CD8-positive, alpha-beta memory T cell (primary cell): ENCODE measurements at places on chromosomes 2 and 18.

- peak; percentile 93 for DNase-seq
Observed at GRCh38 chr2:218892693-218893348, 12.2 kb downstream of the WNT10A start.

DNA sequence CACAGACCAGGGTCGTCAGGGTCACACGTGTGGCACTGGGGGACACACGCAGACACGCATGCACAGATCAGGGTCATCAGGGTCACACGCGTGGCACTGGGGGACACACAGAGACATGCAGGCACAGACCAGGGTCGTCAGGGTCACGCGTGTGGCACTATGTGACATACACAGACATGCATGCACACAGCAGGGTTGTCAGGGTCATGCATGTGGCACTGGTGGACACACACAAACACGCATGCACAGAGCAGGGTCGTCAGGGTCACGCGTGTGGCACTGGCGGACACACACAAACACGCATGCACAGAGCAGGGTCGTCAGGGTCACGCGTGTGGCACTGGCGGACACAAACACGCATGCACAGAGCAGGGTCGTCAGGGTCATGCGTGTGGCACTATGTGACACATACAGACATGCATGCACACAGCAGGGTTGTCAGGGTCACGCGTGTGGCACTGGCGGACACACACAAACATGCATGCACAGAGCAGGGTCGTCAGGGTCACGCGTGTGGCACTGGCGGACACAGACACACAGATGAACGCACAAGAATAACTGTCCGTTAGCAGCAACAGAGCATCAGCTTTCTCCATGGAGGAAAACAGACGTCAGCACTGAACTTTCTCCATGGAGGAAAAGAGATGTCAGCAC, 34.9 kb downstream of the HDAC4 start:
- no peak for DNase-seq

DNA sequence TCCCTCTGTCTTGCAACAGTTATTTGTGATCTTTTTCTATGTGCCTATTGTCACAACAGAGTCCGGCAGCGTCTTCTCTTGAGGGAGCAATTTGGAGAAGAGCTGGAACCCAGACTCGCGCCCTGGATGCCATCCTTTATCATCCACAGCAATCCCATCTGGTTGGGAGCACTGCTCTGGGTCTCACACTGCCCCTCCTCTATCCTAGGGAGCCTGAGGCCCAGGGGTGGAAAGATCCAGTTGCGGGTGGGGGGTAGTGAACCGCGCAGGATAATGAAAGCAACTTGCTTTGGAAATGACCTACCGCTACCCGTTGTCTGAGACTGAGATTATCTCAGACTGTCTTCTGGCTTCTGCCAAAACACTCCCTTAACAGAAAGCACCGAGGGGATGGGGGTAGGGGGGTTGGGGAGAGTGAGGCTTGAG, 713 bp downstream of the WBP1 start:
- DNase-seq, result no peak

DNA sequence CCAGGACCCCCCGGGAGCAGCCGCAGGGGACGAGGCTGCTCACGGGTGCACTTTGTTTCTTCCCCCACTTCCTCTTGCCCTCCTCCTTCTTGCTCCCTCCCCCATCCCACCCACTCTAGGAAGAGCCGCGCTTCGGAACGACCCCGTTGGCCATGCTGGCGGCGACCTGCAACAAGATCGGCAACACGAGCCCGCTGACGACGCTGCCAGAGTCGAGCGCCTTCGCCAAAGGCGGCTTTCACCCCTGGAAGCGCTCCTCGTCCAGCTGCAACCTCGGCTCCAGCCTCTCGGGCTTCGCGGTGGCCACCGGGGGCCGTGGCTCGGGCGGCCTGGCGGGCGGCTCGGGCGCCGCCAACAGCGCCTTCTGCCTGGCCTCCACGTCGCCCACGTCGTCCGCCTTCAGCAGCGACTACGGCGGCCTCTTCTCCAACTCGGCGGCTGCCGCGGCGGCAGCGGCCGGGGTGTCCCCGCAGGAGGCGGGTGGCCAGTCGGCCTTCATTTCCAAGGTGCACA, 1.3 kb downstream of the SP9 start:
- no peak for DNase-seq

GRCh38 chr2:62197011-62197924, 1.4 kb downstream of the B3GNT2 start:
- peak; percentile 66 for DNase-seq

- DNase-seq, result no peak
Observed at GRCh38 chr2:35035883-35036282, 1319.7 kb upstream of the CRIM1 start.

DNA sequence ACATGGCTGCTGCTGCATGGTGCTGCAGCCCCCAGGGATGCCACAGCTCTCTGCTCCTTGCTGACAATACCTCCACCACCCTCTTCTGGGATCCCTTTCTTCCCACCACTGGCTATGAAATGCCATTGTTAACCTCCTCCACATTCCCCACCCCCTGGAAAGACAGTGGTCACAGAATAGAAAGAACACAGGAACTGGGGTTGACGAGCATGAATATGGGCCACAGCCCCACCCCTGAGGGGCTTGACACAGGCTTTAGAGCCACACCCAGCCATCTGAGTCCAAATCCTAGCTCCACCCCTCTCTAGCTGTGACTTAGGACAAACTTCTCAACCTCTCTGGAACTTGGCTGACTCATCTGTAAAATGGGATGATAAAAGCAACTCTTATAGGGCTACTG, 47.3 kb downstream of the TMEM163 start:
- DNase-seq, result no peak

GRCh38 chr18:634551-635045, 22.9 kb upstream of the TYMS start:
- no peak for DNase-seq

DNA sequence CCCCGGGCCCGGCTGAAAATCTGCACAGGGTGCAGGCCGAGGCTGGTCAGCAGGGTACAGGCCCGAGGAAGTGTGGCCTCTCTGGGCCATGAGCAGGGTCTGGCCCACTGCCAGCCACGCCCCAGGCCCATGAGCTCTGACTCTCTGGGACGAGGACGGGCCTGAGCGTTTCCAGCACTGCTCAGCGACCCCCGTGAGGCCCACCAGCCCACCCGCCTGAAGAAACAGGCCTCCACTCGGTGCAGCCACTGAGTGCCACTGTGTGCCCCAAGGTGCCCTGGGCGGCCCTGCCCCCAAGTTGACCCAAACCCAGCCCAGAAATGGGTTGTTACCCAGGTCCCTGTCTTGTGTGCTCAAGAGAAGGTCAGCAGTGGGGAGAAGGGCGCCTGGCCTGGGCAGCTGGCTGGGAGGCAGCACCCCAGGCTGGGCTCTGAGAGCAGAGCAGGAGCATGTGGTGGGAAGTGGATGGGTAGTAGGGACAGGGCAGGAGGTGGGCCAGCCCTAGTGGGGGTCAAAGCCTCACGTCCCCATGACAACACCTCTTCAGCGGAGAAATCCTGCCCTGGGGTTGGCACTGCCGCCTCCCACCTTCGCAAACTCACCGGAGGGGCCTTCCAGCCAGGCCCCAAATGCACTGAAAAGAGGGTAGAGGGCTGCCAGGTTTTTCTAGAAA, 2.1 kb upstream of the SNED1 start:
- no peak for DNase-seq

- DNase-seq, result no peak
Observed at GRCh38 chr2:120710256-120710655, 25.4 kb upstream of the GLI2 start.

GRCh38 chr2:98518101-98518500, 73.4 kb downstream of the INPP4A start:
- peak; percentile 74 for DNase-seq

- DNase-seq, result peak; percentile 17
Observed at GRCh38 chr2:7083580-7084509, 166.6 kb downstream of the RNF144A start.

- DNase-seq, result no peak
Observed at GRCh38 chr2:204268458-204268857, 276.8 kb upstream of the PARD3B start.

DNA sequence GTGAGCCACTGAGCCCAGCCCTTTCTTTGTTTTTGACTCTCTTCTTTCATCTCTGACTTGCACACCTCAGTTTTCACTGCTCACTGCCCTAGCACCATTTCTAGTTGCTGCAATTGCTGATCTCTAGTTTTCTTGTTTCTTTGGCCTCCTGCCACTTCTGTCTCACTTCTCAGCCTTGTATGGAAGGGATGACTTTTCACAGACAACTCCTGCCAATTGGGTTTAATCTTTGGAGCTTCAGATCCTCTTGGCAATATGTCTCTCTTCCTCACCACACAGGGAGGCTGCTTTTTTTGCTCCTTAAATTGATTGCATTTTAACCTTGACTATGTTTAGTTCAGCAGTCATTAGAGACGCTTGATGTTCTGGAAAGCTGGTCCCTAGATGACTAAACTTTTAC, 323.1 kb downstream of the CTNNA2 start:
- no peak for DNase-seq

- no peak for DNase-seq
Observed at GRCh38 chr18:61771861-61772260, 120.9 kb downstream of the RNF152 start.

- no peak for DNase-seq
Observed at GRCh38 chr2:3293221-3293620, 84.4 kb downstream of the EIPR1 start.

DNA sequence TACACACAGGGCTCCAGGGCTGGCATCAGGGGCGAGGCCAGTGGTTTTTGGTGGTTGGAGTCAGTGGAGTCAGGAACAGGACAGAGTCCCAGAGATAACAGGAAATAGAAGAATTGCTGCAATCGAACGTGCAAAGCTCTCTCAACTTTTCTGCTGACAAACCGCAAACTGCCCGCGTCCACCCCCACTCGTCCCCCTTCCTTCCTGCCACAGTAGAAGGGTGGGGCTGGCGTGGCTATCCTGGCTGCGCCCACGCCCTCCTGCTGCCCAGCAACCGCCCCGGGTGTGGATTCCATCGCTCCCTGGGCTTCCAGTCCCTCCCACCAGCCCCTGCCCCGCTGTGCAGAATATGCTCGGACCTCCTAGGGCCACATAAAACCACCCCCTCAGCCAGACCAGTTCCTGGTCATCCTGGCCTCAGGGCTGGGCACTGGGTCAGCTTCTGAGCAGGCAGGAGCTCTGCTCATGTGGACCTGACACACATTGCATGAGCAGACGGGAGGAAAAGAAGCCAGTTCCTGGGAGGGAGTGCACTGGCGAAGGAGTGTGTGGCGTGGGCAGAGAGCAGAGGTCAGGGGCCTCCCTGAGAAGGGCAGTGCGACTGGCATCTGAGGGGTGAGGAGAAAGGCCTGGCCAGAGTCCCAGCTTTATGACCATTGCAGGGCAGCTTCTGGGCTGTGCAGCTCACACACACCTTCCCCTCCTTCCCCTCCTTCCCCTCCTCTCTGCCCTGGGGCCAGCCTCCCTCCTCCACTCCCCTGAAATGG, 85.4 kb upstream of the ATG16L1 start:
- DNase-seq, result peak; percentile 54

DNA sequence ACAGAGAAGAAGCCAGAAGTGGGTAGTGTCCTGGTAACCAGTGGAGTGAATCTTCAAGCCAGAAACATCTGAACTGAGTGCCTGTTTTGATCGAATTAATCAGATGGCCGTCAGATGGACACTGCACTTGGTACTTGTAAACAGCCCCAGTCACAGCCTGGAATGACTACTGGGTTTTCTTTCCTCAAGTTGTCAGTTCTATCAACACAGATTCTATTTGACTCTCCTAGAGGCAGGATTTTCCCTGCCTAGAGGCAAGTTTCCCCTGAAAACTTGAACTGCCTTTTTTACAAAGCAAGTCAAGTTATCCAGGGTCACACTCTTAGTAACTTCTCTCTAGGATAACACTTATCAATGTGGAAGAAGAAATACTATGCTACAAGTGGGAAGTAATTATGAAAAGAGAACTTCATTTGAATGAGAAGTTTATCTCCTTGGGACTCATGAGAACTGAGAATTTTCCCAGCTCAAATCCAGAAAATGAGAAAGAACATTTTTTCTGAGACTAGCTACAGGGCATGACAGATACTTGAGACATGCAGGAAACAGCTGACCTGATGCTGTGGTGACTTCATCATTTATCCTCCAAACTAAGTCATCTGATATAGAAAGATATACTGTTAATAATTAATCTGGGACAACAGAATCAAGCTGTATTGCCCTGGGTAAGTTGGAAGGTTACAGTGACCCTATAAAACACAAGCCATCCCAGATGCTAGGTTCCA, 36.0 kb downstream of the SULT1C2 start:
- no peak for DNase-seq

DNA sequence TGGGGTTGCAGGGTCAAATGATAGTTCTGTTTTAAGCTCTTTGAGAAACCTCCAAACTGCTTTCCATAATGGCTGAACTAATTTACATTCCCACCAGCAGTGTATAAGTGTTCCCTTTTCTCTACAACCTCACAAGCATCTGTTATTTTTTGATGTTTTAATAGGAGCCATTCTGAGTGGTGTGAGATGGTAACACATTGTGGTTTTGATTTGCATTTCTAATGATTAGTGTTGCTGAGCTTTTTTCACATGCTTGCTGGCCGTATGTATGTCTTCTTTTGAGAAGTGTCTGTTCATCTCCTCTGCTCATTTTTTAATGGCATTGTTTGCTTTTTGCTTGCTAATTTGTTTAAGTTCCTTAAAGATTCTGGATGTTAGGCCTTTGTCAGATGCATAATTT, 107.7 kb downstream of the PDE11A start:
- DNase-seq, result no peak

- no peak for DNase-seq
Observed at GRCh38 chr2:109393662-109393972, 220.1 kb downstream of the SEPTIN10 start.
